ENCODE measurements at places on chromosomes 16 and 17.

GRCh38 chr16:66334853-66335574, 31.5 kb upstream of the CDH5 start:
- DNase-seq, result no peak

DNA sequence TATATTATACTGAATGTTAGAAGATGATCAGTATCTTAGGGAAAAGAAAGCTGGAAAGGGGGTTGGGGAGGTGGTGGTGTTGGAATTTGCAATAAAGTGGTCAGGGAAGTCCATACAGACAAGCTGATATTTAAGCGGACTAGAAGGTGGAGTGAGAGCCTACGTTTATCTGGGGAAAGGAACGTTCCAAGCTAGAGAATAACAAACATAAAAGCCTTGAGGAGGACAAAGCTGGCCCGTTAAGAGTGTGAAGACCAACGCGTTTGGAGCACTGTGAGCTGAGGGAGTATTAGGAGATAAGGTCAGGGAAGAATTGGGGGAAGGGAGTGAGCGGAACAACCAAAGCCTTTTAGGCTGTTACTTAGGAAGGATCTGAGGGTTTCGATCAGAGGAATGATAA, 1.4 kb downstream of the DDX42 start:
- DNase-seq, result peak; percentile 30

GRCh38 chr17:80708480-80708879, 163.8 kb downstream of the RPTOR start:
- DNase-seq, result no peak

- peak; percentile 98 for DNase-seq
Measured at GRCh38 chr16:9047689-9048301, 43.6 kb upstream of the HAPSTR1 start.

DNA sequence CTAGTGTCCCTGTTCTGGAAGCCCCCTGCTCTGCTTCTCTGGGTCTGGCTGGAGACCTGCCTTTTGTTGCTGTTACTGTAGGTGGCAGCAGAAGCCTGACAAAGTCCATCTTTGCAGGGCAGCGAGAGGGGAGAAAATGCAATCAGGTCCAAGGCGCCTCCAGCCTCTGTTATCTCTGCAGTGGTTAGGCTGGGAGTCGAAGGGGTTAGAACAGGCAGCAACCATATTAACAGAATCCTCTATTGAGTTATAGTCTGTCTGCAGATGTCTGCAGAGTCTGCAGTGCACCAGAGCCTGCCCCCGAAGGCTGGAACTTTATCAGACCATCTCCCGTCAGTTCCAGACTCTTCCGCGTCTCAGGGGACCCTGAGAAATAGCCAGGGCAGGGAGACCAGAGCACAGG, 404.9 kb upstream of the EEF2KMT start:
- DNase-seq, result no peak
